ENCODE measurements at places on chromosomes 6 and 20. TPM values are rescaled to one million over a fixed set of nuclear protein-coding genes. Genes with fewer than 3 reads are reported as not detected.

SMPDL3A gene
- 0.20 TPM for polyA plus RNA-seq

DNA sequence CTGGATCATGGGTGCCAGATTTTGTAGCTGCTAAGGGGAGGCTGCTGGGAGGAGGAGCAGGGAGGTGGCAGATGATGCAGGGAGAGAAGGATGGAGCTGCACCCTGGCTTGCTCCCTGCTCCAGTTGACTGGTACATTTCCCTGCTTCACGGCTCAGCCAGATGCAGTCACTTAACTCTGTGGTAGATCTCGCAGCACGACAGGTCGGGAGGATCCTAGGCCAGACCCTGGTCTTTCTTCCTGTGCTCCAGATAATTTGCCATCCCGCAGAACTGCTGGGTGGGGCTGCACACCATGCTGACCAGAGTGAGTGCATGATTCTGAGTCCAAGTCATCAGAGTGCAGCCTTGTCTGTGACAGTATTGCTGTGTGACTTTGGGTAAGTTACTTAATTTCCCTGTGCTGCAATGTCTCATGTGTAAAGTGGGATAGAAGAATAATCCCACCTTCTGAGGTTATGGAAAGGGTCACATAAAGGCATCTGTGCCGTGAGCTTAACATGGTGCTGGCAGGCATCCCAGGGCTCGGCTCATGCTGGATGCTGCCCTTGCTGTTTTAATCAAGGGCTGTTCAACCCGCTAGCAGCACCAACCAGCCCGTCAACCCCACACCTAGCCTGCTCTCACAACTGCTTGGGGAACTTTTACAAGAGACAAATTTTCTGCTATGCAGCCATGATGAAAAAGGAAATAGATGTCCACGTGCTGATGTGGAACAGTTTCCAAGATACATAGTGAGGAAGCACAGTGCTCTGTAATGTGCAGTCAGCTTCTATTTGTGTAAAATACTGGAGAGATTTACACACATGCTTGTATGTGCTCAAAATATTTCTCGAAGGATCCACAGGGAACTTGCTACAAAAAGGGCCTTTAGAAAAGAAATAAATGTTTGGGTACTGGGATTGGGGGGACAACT lies 257.9 kb downstream of the CDH26 start:
- no peaks in the 10 kb centered on the region for H3K4me1 ChIP-seq
- H3K4me3 ChIP-seq, result no peak overlapping the region
- H3K27me3 ChIP-seq, result peaks cover under 1% of the 10 kb centered on the region
- no peak for DNase-seq

DNA sequence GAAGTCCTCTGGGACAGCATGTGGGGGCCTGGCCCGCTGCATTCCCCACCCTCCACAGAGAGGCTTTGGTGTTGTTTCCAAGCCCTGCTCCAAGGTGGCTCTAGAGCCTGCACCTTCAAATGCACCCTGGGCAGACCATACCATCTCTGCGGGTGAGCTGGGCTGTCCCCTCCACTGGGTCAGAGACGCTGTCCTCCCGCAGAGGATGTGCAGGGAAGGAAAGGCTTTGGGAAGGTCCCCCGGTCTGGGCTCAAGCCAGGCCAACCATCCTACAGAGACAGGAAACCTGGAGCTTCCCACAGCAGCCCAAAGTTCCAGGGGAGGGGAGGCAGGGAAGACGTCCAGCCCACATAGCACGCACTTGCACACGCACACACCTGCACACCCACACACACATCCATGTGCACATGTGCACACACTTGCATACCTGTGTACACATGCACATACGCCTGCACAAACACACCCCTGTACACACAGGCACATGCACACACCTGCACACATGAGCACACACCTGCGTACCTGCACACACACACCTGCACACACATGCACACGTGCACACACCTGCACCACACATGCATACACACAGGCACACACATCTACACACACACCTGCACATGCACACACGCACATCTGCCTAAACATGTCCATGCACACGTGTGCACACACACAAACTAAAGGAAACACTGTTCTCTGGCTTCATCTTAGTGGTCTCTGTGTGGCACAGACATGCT lies 155.4 kb downstream of the ERMARD start:
- H3K36me3 ChIP-seq, result no peaks in the 10 kb centered on the region
- no peaks in the 10 kb centered on the region for H3K27me3 ChIP-seq
- peaks cover 6% of the 10 kb centered on the region for H3K4me1 ChIP-seq
- no peak for DNase-seq
- no peak overlapping the region for H3K27ac ChIP-seq

RIPOR2 gene
- 300 TPM for polyA plus RNA-seq

DNA sequence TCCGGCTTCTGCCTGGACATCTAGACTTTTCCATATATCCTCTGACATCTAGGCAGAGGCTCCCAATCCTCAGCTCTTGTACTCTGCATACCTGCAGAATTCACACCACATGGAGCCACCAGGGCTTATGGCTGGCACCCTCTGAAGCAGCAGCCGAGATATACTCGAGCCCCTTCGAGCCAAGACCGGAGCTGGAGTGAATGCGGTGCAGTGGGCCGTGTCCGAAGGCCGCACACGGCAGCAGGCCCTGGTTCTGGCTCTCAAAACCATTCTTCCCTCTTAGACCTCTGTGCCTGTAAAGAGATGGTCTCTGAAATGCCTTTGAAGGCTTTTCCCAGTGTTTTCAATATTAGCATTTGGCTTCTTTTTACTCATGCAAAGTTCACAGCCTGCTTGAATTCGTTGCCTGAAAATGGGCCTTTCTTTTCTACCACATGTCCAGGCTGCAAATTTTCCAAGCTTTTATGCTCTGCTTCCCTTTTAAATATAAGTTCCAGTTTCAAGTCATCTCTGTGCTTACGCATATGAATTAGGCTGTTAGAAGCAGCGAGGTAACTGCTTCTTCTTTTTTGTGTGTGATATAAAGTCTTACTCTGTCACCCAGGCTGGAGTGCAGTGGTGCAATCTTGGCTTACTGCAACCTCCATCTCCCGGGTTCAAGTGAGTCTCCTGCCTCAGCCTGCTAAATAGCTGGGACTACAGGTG lies 3.8 kb upstream of the SIRPB1 start:
- no peak overlapping the region for H3K27ac ChIP-seq
- no peaks in the 10 kb centered on the region for H3K27me3 ChIP-seq
- H3K4me3 ChIP-seq, result no peak overlapping the region
- peak; percentile 36 for DNase-seq

TMEM244 gene
- polyA plus RNA-seq, result not detected

- DNase-seq, result no peak
- H3K4me1 ChIP-seq, result no peaks in the 10 kb centered on the region
- H3K36me3 ChIP-seq, result no peaks in the 10 kb centered on the region
- H3K4me3 ChIP-seq, result no peak overlapping the region
Observed at GRCh38 chr6:44725070-44725469, 337.6 kb downstream of the CDC5L start.

IRAK1BP1 gene
- 0.97 TPM for polyA plus RNA-seq

MUC22 gene
- not detected for polyA plus RNA-seq

DNA sequence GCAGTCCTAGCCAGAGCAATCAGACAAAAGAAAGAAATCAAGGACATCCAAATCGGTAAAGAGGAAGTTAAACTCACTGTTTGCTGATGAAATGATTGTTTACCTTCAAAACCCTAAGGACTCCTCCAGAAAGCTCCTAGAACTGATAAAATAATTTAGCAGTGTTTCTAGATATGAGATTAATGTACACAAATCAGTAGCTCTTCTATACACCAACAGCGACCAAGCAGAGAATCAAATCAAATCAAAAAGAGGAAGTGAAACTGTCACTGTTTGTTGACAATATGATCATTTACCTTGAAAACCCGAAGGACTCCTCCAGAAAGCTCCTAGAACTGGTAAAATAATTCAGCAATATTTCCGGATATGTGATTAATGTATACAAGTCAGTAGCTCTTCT lies 21.7 kb downstream of the SERPINB9 start:
- peaks cover 83% of the 10 kb centered on the region for H3K4me1 ChIP-seq
- DNase-seq, result peak; percentile 76
- H3K36me3 ChIP-seq, result no peaks in the 10 kb centered on the region
- peak overlapping the region; percentile 67 for H3K27ac ChIP-seq

GRCh38 chr6:135379647-135380046 lies 117.9 kb downstream of the AHI1 start:
- DNase-seq, result no peak
- no peaks in the 10 kb centered on the region for H3K36me3 ChIP-seq
- no peak overlapping the region for H3K27ac ChIP-seq
- H3K4me3 ChIP-seq, result no peak overlapping the region
- no peaks in the 10 kb centered on the region for H3K27me3 ChIP-seq
- H3K4me1 ChIP-seq, result no peaks in the 10 kb centered on the region

- no peak overlapping the region for H3K4me3 ChIP-seq
- H3K27ac ChIP-seq, result no peak overlapping the region
- H3K36me3 ChIP-seq, result peaks cover 41% of the 10 kb centered on the region
- no peaks in the 10 kb centered on the region for H3K27me3 ChIP-seq
Observed at GRCh38 chr20:51411870-51412269, 130.6 kb downstream of the NFATC2 start.

ZSCAN31 gene
- 3.1 TPM for polyA plus RNA-seq

HLA-DRB1 gene
- 1,240 TPM for polyA plus RNA-seq

DNA sequence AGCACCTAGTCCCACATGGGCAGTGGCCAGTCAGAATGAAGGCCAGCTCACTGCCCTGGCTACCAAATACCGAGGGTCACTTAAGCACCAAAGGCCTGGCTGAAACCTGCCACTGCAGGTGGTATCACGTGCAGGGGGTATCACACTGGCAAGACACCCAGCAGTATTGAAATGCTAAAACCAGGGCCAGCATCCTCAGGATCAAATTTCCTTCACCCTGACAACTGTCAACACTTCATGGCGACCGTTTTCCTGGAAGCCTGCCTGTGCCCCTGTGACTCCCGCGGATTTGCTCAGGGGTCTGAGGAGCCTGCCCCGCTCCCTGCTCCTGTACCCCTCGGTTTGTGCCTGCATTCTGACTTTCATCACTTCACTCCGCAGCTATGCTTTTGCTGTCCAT lies 151.1 kb downstream of the TTLL2 start:
- DNase-seq, result no peak
- no peaks in the 10 kb centered on the region for H3K27me3 ChIP-seq
- no peaks in the 10 kb centered on the region for H3K4me1 ChIP-seq

GRCh38 chr6:63261820-63262219 lies 50.6 kb downstream of the FKBP1C start:
- H3K4me3 ChIP-seq, result no peak overlapping the region
- H3K36me3 ChIP-seq, result no peaks in the 10 kb centered on the region
- no peaks in the 10 kb centered on the region for H3K4me1 ChIP-seq
- H3K27me3 ChIP-seq, result no peaks in the 10 kb centered on the region
- DNase-seq, result no peak

TRIM15 gene
- polyA plus RNA-seq, result not detected

DNA sequence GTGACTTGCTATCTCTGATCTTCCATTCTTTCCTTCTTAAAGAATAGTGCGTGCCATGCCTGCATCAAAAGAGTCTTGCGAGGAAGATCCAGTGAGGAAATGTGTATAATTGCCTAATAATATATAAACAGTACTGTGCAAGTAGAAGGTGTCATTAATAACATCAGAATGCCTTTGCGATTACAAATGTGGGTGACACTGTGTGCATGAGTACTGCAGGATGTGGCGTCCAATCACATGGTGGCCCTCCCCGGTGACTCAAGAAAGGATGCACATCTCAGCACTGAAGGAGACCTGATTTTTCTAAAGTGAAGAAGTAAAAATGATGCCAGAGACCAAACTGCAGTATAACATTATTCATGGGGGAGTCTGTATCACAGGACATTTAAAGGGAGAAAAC lies 107.5 kb upstream of the EDN1 start:
- H3K4me3 ChIP-seq, result no peak overlapping the region
- no peaks in the 10 kb centered on the region for H3K27me3 ChIP-seq
- H3K27ac ChIP-seq, result no peak overlapping the region
- no peaks in the 10 kb centered on the region for H3K36me3 ChIP-seq

DNA sequence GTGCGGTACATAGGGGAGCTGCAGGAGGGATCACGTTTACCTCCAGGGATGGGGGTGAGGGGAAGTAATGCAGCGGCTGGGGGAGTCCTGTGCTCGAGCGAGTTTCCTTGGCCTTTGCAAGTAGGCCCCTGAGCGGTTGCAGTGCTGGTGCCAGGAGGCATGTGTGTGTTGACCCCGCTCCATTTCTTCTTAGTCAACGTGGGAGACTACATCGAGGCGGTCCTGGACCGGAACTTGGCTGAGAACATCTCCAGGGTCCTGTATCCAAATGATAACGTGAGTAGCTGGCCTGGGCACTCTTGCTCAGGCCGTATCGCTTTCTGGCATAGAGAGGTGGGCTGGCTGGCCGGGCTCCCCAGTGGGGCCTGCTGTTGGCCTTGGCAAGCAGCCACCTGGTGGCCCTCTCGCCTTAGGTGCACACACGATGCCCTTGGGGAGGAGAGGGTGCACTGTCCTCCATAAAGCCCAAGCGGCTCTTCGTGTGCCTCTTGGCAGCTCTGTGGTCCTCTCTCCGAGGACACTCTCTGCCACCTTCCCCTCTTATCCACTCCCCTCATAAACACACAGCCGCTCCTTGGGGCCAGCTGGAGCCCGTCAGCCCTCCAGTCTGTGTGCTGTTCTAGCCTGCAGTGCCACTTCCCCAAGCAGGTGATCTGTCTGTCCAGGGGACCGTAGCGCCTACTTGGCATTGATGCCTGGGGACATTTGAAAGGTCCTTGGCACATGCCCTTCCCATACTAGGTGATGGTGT lies 29.3 kb downstream of the PYGB start:
- H3K27ac ChIP-seq, result no peak overlapping the region
- H3K4me1 ChIP-seq, result peaks cover 26% of the 10 kb centered on the region
- no peaks in the 10 kb centered on the region for H3K27me3 ChIP-seq
- no peaks in the 10 kb centered on the region for H3K36me3 ChIP-seq

GRCh38 chr6:72999995-73000394 lies 225.3 kb downstream of the KHDC1L start:
- no peak overlapping the region for H3K27ac ChIP-seq
- DNase-seq, result no peak
- no peaks in the 10 kb centered on the region for H3K36me3 ChIP-seq
- no peaks in the 10 kb centered on the region for H3K27me3 ChIP-seq
- no peaks in the 10 kb centered on the region for H3K4me1 ChIP-seq

- no peaks in the 10 kb centered on the region for H3K27me3 ChIP-seq
- H3K36me3 ChIP-seq, result no peaks in the 10 kb centered on the region
- no peak for DNase-seq
- H3K4me1 ChIP-seq, result no peaks in the 10 kb centered on the region
- no peak overlapping the region for H3K27ac ChIP-seq
Observed at GRCh38 chr20:60506061-60506460, 547.8 kb downstream of the CDH26 start.

PRIM2 gene
- 5.2 TPM for polyA plus RNA-seq

- H3K4me1 ChIP-seq, result peaks cover 19% of the 10 kb centered on the region
- no peak overlapping the region for H3K4me3 ChIP-seq
- peak; percentile 60 for DNase-seq
- no peaks in the 10 kb centered on the region for H3K27me3 ChIP-seq
- H3K36me3 ChIP-seq, result peaks cover 19% of the 10 kb centered on the region
Observed at GRCh38 chr6:408599-409102, 17.1 kb downstream of the IRF4 start.
